ENCODE measurements at places on chromosomes 3 and 15.
A peak's percentile ranks its signal among the peaks of the same experiment; 100 is the strongest.

- peak; percentile 53 for DNase-seq
Observed at GRCh38 chr15:75069301-75069925, 46.0 kb downstream of the PPCDC start.

DNA sequence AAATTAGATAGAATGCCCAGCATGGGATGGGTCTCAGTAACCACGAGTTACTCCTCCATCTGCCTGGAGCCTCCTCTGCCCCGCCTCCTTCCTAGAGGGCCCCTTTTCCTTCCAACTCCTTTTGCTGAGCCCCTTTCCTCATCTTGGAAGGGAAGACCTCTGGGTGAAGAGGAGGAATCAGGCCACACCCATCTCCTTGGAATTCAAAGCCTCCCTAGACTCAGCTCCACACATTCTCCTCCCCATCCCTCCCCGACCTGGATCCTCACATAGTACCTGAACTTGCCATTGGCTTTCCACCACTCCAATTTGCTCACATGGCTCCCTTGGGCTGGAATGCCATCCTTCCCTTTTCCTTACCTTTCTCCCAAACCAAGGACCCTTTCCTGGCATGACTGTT is 128.8 kb downstream of the SMAD6 start:
- no peak for DNase-seq

DNA sequence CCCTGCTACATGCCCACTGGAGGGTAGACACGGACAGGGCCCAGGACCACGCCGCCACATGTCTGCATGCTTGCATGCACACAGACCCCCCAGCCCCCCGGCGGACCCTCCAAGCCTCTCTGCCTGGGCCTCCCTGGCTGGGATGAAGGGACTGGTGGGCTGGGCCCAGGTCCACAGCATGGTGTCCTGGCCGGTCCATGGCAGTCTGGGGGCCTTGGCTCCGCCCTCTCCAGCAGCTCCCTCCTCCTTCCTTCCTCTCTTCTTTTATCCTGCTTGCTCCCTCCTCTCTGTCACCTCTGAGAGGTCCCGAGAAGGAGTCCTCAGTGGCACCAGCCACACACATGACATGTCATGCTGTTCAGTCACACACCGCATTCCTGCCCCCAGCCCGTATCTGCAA is 24.5 kb downstream of the DUSP7 start:
- no peak for DNase-seq

DNA sequence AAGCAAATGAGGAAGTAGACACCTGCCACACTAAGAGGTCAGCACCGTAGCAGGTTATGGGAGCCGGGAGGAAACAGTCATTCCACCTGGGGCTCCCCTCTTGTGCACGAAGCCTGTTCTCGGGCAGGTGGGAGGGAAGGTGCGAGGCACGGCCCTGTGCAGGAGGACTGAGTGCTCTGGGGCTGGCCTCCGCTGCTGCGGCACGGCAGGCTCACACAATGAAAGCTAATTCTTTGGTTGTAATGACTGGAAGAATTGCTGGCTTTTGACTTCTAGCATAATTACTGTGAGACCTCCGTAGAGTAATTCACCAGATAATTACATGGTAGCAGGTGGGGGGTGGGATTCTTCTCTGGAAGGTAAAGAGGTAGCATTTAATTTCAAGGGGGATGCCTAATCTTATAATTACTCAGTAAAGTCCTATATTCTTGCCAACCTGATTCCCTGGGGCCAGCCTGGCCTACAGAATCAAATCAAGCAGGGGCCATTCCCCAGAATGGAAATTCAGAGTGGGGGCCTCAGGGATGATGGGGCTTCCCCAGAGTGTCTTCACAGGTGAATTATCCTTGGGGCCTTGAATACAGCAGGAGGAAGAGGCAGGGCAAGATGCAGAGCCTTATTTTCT is 129.1 kb downstream of the TPRA1 start:
- DNase-seq, result no peak

GRCh38 chr3:14274999-14275961 is 96.7 kb downstream of the LSM3 start:
- peak; percentile 67 for DNase-seq

GRCh38 chr15:40714144-40714543 is 19.2 kb downstream of the RAD51 start:
- DNase-seq, result no peak

GRCh38 chr3:130841357-130841756 is 52.5 kb upstream of the ATP2C1 start:
- DNase-seq, result no peak

- peak; percentile 80 for DNase-seq
Observed at GRCh38 chr3:146469150-146470017, at the start of gene PLSCR2. TSS of gene PLSCR2 (minus strand) at chr3:146469561. CDS start at chr3:146459904, 9,657 bp downstream.

DNA sequence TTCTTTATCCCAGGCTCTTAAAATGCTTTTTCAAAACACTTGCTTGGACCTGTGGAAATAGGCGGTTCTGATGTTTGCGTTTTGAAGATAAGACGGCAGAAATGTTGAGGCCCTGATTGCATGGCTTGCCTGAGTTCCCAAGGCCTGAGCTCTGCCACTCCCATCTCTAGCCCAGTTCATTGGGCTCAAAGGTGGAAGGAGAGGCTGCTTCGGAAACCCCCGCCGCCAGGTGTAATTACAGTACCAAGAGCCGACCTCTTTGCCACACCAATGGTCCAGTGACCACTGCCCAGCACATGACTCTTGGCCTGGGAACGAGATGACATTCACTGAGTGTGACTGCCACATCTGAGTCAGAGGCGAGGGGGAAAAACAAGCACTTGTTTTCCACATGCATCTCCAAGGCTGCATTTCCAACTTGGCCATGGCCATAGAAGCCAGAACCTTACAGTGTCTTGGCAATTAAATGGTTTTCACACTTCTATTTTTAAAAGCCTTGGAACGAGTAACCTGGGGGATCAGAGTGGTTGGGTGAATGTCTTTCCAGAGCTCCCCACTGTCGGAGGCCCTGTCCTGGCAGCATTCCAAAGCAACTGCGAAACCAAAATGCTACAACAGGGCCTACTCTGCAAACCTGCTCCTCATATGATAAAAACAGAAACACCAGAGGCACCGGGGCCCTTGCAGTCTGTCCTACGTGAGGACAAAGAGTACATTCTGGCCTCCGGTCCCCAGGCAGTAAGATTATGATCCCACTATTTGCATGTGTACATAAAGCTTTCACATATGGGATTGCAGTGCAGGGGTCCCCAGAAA is 63.8 kb upstream of the CGNL1 start:
- no peak for DNase-seq

- no peak for DNase-seq
Observed at GRCh38 chr15:70870051-70870450, 16.1 kb upstream of the LARP6 start.

DNA sequence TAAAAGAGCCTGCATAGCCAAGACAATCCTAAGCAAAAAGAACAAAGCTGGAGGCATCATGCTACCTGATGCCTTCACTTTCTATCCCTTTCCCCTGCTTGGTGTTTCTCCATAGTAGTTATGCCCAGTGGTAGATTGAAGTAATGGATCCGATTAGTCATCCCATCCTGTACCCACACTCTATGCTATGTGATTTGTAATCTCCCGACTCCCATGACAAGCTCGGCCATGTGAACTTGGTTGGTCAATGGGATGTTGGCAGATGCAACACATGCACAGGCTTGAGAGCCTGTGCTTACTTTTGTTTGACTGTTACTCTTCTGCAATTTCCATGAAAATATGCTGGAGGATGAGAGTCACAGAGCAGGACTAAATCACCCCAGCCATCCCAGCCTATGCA is 334.9 kb upstream of the DPH6 start:
- DNase-seq, result no peak

- no peak for DNase-seq
Observed at GRCh38 chr3:188605905-188606304, 451.9 kb downstream of the LPP start.
